ENCODE measurements at places on chromosomes 16 and 17. TPM values are rescaled to one million over a fixed set of nuclear protein-coding genes. Genes with fewer than 3 reads are reported as not detected.

GRCh38 chr17:9419932-9420453, 155.6 kb downstream of the STX8 start:
- no peaks in the 10 kb centered on the region for H3K4me1 ChIP-seq
- H3K27me3 ChIP-seq: no peaks in the 10 kb centered on the region
- H3K36me3 ChIP-seq: no peaks in the 10 kb centered on the region
- H3K27ac ChIP-seq: no peak overlapping the region
- peak; percentile 10 for DNase-seq

DNA sequence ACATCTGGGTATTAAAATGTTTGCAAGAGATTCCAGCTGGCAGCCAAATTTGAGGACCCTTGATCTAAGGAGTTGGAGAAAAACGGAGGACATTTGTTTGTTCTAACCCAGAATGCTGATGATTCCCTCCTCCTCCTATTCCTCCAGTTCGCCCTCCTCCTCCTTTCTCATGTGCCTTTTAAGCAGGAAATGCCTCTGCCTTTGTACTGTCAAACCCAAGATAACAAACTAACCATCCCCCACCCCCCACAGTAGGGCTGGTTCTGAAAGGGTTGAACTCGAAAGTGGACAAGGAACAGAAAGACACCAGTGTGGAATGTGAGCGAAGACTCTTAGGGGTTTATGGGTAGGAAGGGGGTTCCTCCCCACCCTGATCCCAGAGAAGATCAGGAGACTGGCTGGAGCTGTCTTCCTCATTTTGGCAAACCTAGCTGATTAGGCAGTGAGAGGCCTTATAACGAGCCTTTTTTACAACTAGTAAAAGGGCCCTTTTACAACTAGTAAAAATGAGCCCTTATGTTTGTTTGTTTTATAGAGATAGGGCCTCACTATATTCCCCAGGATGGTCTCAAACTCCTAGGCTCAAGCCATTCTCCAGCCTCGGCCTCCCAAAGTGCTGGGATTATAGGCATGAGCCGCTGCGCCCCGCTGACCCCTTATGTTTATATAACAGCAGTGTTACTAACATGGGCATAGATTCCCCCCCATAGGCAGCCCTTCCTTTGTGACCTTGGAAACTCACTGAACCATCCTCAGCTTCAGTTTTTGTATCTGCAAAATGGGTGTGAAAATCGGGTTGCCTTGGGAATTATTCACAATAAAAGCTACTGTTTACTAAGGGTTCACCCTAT, 975 bp downstream of the CHD9 start:
- peak overlapping the region; percentile 69 for H3K27ac ChIP-seq
- peaks cover 19% of the 10 kb centered on the region for H3K4me1 ChIP-seq
- peak; percentile 68 for DNase-seq
- H3K36me3 ChIP-seq: no peaks in the 10 kb centered on the region
- H3K27me3 ChIP-seq: no peaks in the 10 kb centered on the region

C16orf46 gene
- 0.79 TPM for polyA plus RNA-seq

ITGAD gene
- polyA plus RNA-seq: not detected

ZDHHC1 gene
- 9.6 TPM for polyA plus RNA-seq

GRCh38 chr16:78796221-78796866, 696.9 kb downstream of the WWOX start:
- no peak overlapping the region for H3K27ac ChIP-seq
- H3K4me1 ChIP-seq: no peaks in the 10 kb centered on the region
- H3K27me3 ChIP-seq: no peaks in the 10 kb centered on the region
- H3K36me3 ChIP-seq: no peaks in the 10 kb centered on the region
- peak; percentile 4 for DNase-seq
- no peak overlapping the region for H3K4me3 ChIP-seq

DNA sequence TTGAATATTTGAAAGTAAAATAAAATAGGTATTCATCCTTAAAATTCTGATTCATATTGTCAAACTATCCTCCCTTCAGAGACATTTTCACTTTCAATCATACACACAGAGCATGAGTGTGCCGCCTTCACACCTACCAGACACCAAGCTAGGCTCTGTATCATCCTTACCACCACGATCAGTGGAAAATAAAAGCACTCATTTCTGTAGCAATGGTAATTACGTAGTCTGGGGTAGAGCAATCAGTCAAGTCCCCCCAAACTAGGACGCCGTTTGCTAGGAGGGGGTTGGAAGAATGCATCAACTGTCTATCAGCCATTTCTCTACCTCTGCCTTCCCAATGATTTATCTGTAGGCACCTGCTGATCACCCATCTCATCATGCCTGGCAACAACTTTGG, 84.6 kb upstream of the GRIN2A start:
- H3K4me1 ChIP-seq: no peaks in the 10 kb centered on the region
- DNase-seq: no peak
- no peaks in the 10 kb centered on the region for H3K36me3 ChIP-seq
- H3K27ac ChIP-seq: no peak overlapping the region
- H3K4me3 ChIP-seq: no peak overlapping the region

PAFAH1B1 gene
- 39.3 TPM for polyA plus RNA-seq

GRCh38 chr17:8212312-8213180, 2.2 kb upstream of the AURKB start:
- H3K4me3 ChIP-seq: no peak overlapping the region
- DNase-seq: no peak
- no peaks in the 10 kb centered on the region for H3K27me3 ChIP-seq
- no peaks in the 10 kb centered on the region for H3K4me1 ChIP-seq
- no peak overlapping the region for H3K27ac ChIP-seq

TBC1D3G gene
- polyA plus RNA-seq: not detected

DNA sequence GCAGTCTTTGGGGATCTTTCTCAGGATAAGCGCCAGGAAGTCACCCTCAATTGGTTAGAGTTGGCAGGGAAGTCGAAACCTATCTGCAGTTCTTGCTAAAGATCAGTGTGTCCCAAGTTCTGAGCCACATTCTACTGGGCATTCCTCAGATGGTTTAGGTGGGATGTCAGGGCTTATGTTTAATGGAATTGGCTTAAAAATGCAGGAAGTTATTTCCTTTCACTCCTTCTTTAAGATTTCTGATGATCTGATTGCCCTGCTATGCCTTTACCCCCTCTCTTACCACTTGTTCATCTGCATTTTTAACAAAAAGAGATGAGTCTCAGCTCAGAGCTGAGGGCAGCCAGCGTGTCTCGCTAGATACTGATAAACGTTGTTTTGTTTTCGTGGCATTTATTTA, 30.8 kb downstream of the FOXL1 start:
- H3K27me3 ChIP-seq: no peaks in the 10 kb centered on the region
- no peaks in the 10 kb centered on the region for H3K36me3 ChIP-seq
- peak; percentile 86 for DNase-seq
- peak overlapping the region; percentile 29 for H3K4me3 ChIP-seq
- peaks cover 31% of the 10 kb centered on the region for H3K4me1 ChIP-seq

GRCh38 chr17:61408151-61409041, 8.8 kb downstream of the TBX2 start:
- no peak overlapping the region for H3K4me3 ChIP-seq
- H3K4me1 ChIP-seq: no peaks in the 10 kb centered on the region
- no peaks in the 10 kb centered on the region for H3K36me3 ChIP-seq
- no peak for DNase-seq
- no peak overlapping the region for H3K27ac ChIP-seq

- no peaks in the 10 kb centered on the region for H3K36me3 ChIP-seq
- H3K4me1 ChIP-seq: no peaks in the 10 kb centered on the region
- no peaks in the 10 kb centered on the region for H3K27me3 ChIP-seq
- peak; percentile 23 for DNase-seq
Observed at GRCh38 chr16:52283018-52283417, 263.9 kb downstream of the TOX3 start.

GRCh38 chr17:51298508-51299371, 38.4 kb downstream of the UTP18 start:
- H3K27me3 ChIP-seq: no peaks in the 10 kb centered on the region
- no peak overlapping the region for H3K4me3 ChIP-seq
- peaks cover 9% of the 10 kb centered on the region for H3K36me3 ChIP-seq
- peak; percentile 70 for DNase-seq
- H3K4me1 ChIP-seq: no peaks in the 10 kb centered on the region
- H3K27ac ChIP-seq: no peak overlapping the region

TPSG1 gene
- not detected for polyA plus RNA-seq

GRCh38 chr16:22977294-22977697, 163.3 kb downstream of the HS3ST2 start:
- H3K4me1 ChIP-seq: no peaks in the 10 kb centered on the region
- DNase-seq: peak; percentile 38
- H3K4me3 ChIP-seq: no peak overlapping the region
- no peaks in the 10 kb centered on the region for H3K36me3 ChIP-seq
- peaks cover 6% of the 10 kb centered on the region for H3K27me3 ChIP-seq
- no peak overlapping the region for H3K27ac ChIP-seq

GRCh38 chr16:75415169-75415905, 18.0 kb downstream of the CFDP1 start:
- no peaks in the 10 kb centered on the region for H3K27me3 ChIP-seq
- H3K4me3 ChIP-seq: no peak overlapping the region
- H3K27ac ChIP-seq: peak overlapping the region; percentile 36

CCL22 gene
- polyA plus RNA-seq: 0.10 TPM

- no peak overlapping the region for H3K27ac ChIP-seq
- DNase-seq: no peak
- H3K4me3 ChIP-seq: no peak overlapping the region
- no peaks in the 10 kb centered on the region for H3K4me1 ChIP-seq
Observed at GRCh38 chr16:68324780-68325357, 14.1 kb downstream of the PRMT7 start.

FOXN1 gene
- not detected for polyA plus RNA-seq

DNA sequence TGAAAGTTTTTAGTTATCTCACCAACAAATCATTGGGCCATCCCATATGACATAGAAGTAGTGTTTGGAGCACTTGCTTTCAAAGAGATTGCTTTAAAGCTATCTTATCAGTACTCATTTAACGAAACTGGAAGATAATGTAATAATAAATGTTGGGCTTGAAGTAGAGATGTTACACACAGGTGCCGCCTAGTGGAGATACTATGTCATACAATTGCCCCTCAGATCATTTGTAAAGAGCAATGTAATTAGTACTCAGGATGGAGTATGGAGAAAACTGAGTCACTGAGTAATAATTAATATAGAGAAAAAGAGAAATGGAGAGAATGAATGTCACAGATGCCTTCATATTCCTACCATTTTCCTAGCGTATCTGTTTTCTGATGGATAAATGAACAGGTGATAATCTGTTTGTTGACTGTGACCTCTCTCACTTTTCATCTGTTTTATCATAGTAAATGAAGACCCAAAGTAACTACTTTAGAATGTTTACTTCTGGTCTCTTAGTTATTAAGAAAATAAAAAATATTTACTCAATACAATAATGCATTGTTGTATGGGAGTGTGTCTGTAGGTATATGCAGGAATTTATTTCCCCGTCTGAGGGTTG, 80.4 kb downstream of the EFCAB5 start:
- no peaks in the 10 kb centered on the region for H3K27me3 ChIP-seq
- DNase-seq: peak; percentile 76
- no peak overlapping the region for H3K27ac ChIP-seq
- no peaks in the 10 kb centered on the region for H3K4me1 ChIP-seq
- H3K4me3 ChIP-seq: 0 out of 2 replicates have a peak overlapping the region, but pooled peaks have one; percentile 24

DNA sequence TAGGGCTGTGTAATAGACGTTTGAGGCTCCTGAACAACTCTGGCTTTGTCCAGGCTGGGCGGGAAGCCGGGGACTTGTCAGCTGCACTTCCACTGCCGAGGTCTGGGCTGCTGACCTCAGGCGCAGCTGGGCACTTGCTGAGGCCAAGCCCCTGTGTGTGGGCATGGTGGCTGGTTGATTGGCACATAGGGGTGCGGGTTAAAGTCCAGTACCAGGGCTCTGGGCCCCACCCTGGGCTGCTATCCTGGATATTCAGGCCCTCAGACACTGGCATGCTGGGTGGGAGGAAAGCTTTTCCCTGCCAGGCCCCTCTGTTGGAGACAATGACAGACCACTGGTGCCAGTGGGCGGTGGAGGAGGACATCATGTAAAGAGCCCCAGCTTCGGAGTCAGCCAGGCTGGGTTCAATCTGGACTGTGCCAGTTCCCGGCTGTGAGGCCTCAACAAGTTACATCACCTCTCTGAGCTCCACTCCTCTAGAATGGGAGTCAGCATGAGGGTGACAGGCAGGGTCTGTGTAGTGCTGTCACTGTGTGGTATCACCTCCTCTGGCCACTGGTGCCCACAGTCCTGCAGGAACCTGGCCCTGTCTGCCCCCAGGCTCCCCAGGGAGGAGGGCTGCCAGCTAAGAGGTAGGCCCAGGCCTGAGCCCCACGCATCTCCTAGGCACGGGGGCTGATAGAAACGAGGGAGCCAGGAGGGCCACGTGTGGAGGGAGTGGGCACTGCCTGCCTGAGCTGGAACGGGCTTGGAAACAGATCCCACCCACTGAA, 42.5 kb downstream of the PSME3IP1 start:
- no peaks in the 10 kb centered on the region for H3K27me3 ChIP-seq
- H3K27ac ChIP-seq: no peak overlapping the region
- DNase-seq: no peak
- no peak overlapping the region for H3K4me3 ChIP-seq

DNA sequence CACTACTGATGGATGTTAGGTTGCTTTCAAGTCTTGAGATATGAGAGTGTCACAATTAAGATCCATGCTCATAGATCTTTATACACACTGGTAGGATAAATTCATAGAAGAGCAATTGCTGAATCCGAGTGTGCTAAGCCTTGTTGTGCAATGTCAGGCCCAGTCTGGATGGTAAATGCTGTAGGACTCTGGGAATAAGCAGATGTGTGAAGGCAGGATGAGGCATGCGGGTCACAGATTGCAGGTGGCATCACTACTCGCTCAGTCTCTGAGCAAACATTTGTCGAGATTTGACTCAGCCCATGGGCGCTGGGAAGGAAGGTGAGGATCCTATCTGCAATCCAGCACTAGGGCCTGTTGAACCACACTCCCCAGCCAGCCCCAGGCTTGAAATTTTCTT, 40.7 kb downstream of the TMEM186 start:
- DNase-seq: no peak
- H3K4me3 ChIP-seq: no peak overlapping the region
- H3K27me3 ChIP-seq: no peaks in the 10 kb centered on the region
- H3K27ac ChIP-seq: no peak overlapping the region
- no peaks in the 10 kb centered on the region for H3K36me3 ChIP-seq

ATXN1L gene
- 6.2 TPM for polyA plus RNA-seq

- H3K27ac ChIP-seq: no peak overlapping the region
- peaks cover 15% of the 10 kb centered on the region for H3K36me3 ChIP-seq
Observed at GRCh38 chr16:16015849-16016248, 66.4 kb downstream of the ABCC1 start.

DNA sequence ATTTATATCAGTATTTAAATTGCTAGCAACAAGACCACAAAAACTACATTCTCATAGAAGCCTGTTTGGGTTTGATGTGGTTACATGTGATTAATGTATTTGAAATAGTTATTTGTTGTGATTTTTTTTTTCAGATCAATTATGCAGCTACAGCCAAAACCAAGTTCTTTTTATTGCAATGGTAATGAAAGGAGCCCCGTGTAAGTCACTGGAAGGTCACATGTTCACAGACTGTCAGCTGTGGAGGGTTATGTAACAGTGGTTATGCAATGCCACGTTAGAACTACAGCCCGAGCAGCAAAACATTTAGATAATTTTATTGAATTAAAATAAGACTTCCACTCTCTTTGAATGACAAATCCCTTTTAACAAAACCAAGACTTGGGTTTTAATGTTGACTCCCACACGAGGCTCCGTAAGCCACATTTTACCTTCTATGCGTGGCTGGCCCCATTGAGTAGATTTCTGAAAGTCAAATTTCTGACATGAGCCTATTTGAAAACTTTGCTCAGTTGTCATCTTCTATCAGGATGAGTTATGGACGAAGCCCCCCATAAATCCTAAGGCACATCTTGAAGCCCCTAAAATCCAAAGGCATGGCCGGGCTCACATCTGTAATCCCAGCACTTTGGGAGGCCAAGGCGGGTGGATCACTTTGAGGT, 41.8 kb upstream of the SEC14L1 start:
- peak overlapping the region; percentile 50 for H3K27ac ChIP-seq
- H3K4me1 ChIP-seq: peaks cover 24% of the 10 kb centered on the region
- DNase-seq: peak; percentile 86
- H3K36me3 ChIP-seq: peaks cover 6% of the 10 kb centered on the region
- H3K4me3 ChIP-seq: no peak overlapping the region

GRCh38 chr16:180681-181564, 664 bp downstream of the HBQ1 start:
- peak overlapping the region; percentile 56 for H3K4me3 ChIP-seq
- no peaks in the 10 kb centered on the region for H3K4me1 ChIP-seq
- H3K36me3 ChIP-seq: no peaks in the 10 kb centered on the region

All from GM23248 (cell line).